ENCODE measurements at places on chromosomes 12 and 14.

GRCh38 chr12:119479121-119479561 lies 114.4 kb upstream of the TMEM233 start:
- DNase-seq, result no peak

- no peak for DNase-seq
These were observed 51.4 kb upstream of the SLC6A15 start for GRCh38 chr12:84964048-84964447.

DNA sequence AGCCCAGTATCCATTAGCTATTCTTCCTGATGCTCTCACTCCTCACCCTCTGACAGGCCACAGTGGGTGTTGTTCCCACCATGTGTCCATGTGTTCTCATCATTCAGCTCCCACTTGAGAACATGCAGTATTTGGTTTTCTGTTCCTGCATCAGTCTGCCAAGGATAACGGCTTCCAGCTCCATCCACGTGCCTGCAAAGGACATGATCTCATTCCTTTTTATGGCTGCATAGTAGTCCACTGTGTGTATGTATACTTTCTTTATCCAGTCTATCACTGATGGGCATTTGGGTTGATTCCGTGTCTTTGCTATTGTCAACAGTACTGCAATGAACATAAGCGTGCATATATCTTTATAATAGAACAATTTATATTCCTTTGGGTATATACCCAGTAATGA lies 8.9 kb downstream of the ATG2B start:
- no peak for DNase-seq

DNA sequence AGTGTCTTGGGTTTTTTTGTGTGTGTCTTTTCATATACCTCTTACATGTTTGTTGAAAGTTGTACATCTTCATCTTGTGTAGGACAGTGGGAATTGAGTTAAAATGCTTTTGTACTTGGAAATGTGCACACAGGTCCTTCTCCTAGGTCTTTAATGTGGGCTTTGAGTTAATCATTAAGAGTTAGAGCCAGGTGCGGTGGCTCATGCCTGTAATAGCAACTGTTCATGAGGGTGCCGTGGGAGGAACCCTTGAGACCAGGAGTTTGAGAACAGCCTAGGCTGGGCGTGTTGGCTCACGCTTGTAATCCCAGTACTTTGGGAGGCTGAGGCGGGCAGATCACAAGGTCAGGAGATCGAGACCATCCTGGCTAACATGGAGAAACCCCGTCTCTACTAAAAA lies 13.9 kb downstream of the CLECL1 start:
- no peak for DNase-seq

DNA sequence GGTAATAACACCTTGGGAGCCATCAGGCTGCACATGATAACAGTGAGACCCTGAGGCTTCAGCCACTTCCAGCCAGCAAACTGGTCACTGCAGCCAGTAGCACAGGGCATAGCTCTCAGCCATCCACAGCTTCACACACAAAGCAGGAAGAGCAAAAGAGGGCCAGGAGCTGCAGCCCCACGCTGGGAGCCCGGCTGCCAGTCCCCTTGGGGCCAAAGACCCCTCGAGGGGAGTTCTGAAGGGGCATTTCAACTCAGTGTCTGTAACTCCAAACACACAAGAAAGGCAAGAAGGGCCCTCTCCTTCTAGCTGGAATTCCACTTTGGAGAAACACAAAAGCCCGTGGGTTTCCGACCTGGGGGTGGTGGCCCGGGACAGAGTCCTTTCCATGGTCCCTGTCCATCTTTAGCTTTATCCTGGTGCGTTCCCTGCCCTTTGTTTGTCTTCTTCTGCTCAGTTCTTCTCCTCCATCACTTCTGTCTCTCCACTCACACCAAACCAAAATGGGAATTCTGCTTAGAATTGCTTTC lies 151.8 kb upstream of the FKBP4 start:
- DNase-seq, result no peak

- no peak for DNase-seq
These were observed 74.6 kb downstream of the MED13L start for GRCh38 chr12:116202940-116203339.

- DNase-seq, result no peak
These were observed 50.9 kb downstream of the KCNA5 start for GRCh38 chr12:5094551-5094950.

DNA sequence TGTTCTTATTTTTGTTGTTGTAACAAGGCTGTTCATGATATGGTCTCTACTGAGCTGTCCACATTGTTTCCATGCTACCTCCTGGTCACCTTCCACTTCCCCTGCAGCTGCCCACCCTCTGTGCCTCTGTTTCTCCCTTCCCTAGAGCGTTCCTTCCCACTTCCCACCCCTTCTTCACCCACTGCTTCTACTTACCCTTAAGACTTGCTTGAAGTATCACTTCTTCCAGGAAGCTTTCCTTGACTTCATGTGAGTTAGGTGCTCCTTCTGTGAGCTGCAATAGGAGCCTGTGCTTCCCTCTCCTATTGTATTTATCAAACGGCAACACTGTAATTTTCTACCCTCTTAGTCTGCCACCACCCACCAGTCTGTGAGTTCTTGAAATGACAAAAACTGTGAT lies 286.8 kb upstream of the AMIGO2 start:
- DNase-seq, result no peak

GRCh38 chr12:78951803-78952551 lies 87.4 kb downstream of the SYT1 start:
- no peak for DNase-seq

DNA sequence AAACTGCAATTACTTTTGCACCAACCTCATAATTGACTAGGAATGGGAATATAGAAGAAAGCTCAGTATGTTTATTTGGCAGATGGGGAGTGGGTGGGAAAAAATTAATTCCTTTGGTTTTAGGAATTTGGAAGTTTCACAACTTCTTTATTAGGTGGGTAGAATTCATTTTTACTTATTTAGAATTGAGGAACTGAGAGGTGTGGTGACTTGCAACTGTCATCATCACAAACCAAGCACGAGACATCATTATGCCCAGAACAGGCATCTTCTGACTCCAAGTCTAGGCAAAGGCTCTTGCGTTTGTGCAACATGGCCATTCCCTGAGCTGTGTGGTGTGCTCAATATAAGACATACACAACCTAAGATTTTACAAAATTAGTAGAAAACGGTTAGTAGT lies 380.0 kb downstream of the ATP23 start:
- DNase-seq, result no peak

DNA sequence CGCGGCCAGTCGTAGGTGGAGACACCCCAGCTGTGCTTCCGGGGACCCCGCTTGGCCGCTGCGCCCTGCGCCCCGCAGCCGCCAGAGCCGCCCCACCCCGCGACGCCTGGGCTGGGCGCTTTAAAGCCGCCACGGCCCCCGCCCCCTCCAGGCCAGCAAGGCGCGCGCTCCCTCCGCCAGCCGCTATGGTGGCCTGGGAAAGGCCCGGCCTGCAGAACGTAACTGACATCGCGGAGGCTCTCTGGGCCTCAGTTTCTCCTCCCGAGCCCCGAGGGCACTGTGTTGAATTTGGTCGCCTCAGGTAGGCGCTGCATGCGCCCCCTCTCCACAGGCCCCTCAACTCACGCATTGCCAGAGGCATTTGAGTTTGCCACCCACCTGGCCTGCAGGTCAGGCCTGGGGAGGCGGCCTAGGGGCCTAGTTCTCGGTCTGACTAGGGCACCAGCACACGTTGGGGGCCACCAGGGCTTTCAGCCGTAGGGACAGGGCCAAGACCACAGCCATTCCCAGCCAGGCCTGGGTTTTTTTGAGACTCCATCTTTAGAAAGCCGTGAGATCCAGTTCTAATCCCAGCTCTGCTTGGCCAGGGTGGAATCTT lies at the start of gene NGB:
Gene NGB, minus strand, starts transcription at position 94 of the 598 bp plus-strand sequence. CDS start 269 bp downstream, outside the sequence.
- no peak for DNase-seq

DNA sequence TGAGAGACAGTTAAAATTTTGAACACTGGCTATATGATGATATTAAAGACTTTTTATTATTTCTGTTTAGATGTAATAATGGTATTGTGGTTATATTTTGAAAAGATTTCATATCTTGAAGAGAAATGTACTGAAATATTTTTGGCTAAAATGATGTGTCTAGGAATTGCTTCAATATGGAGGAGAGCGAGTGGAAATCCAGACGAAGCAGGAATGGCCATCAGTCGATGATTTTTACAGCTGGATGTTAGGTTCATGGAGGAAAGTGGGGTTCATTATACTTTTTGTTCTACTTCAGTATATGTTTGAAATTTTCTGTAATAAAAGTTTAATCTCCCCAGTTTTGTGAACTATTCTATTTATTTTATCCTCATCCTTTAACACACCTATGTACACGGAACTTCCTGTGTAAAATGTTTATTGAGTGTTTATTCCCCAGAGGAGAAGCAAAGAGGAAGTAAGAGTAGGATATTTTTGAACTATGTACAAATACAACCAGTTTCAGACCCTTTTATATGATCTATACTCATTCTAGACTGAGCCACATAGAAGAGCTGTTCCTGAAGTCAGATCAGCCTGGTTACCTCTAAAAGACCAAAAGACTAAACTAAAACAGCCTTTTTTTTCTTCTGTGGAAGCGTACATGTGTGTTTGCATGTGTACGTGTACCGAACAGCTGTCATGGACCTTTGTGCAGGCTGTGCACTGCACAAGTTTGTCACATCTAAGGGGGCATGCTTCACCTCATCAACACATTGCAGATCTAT lies 211.0 kb upstream of the NUDT4 start:
- no peak for DNase-seq

- no peak for DNase-seq
These were observed 18.3 kb downstream of the ALDH6A1 start for GRCh38 chr14:74065746-74066575.

GRCh38 chr14:97120611-97121031 lies 323.4 kb downstream of the VRK1 start:
- peak; percentile 6 for DNase-seq

All from mucosa of descending colon (tissue), 3 donors.